ENCODE measurements at places on chromosomes 6 and 20. TPM values are rescaled to one million over a fixed set of nuclear protein-coding genes. Genes with fewer than 3 reads are reported as not detected.

The HSPA12B gene
- total RNA-seq: 0.31 TPM

The FNDC1 gene
- total RNA-seq: under 0.01 TPM

The EYS gene
- total RNA-seq: under 0.01 TPM

The SLC2A10 gene
- 40.8 TPM for total RNA-seq

The SIRPG gene
- not detected for total RNA-seq

The CNR1 gene
- 1.3 TPM for total RNA-seq

The EFCAB8 gene
- total RNA-seq: 0.50 TPM

The RTEL1 gene
- 12.4 TPM for total RNA-seq

The SLC17A1 gene
- total RNA-seq: not detected

The LTA gene
- total RNA-seq: not detected

The BHLHE23 gene
- total RNA-seq: not detected

The MLN gene
- not detected for total RNA-seq

The LGSN gene
- total RNA-seq: 0.12 TPM

The HLA-DQA1 gene
- 0.40 TPM for total RNA-seq

The OVOL2 gene
- total RNA-seq: not detected

The CAGE1 gene
- 0.06 TPM for total RNA-seq

The SLC22A1 gene
- total RNA-seq: 0.75 TPM

The GHRH gene
- total RNA-seq: not detected

The OPRM1 gene
- not detected for total RNA-seq

Measured in aortic smooth muscle cell (primary cell).